ENCODE measurements at places on chromosomes 7 and 10. TPM values are rescaled to one million over a fixed set of nuclear protein-coding genes. Genes with fewer than 3 reads are reported as not detected.

DNA sequence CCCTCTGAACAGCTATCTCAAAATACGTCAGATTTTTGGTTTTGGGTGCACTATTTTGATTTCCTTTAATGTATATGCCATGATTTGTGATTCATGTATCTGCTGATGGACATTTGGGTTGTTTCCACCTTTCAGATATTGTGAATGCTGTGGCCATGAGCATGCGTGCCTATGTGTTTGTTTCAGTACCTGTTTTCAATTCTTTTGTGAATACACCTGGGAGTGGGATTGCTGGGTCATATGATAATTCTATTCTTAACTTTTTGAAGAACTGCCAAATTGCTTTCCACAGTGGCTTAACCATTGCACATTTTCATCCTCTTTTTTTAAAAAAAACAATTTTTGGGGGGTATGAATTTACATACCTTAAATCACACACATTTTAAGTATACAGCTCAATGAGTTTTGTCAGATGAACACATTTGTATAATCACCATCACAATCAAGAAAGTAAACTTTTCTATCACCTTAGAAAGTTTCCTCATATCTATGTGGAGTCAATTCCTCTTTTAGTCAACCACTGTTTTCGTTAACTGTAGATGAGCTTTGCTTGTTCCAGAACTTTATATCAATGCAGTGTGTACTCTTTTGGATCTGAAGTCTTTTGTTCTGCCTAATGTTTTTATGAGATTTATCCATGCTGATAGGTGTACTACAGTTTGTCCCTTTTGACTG, 36.9 kb downstream of the CYP26A1 start:
- DNase-seq: no peak

- no peak for DNase-seq
These were observed 21.1 kb downstream of the C7orf33 start for GRCh38 chr7:148611692-148612091.

DNA sequence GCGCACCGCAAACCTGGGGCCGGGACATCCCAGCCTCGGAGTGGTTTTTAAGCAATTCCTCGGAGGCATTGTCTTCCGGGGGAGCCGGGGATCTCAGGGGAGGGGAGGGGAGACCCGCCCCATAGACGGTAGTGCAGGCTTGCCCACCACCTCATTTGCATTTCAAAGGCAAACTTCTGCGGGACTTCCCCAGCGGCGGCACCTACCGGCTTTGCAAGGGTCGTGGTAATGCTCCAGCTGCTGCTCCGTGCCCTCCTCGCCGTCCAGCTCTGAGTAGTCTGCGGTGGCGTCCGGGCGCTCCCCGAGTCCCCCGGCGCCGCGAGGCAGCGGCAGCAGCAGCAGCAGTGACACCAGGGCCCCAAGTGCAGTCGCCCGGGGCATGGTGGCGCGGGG, 425 bp downstream of the TLL2 start:
- DNase-seq: no peak

DNA sequence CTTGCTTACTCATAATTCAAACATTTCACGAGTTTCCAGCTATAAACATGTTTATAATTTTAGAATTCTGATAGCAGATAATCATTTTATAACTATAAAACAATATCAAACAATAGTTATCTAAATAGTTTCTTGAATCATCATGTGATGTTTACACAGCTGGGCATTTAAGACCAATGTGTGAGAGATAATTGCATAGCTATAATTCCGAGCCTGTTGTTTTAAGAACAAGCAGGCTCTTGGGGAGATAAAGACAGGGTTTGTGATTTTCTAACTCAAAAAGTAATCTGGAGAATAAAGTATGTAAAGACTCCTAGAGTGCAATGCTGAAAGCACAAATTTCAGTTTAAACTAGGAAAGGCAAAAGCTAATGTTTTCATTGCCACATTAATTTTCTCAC, 331.2 kb downstream of the LRRTM3 start:
- no peak for DNase-seq

DNA sequence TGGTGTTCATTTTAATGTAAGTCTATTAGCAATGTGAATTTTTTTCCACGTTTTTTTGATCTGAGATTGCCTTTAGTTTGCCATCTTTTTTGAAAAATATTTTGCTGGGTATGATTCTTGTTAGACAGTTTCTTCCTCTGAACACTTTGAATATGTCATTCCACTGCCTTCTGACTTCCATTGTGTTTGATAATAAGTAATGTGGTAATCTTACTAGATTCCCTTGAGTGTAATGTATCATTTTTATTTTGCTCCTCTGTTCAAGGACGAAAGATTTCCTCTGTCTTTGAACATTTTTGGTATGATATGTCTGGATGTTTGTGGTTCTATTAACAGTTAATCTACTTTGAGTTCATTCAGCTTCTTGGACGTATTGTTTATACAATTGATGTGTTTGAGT, 371.4 kb downstream of the SUGCT start:
- DNase-seq: no peak

Gene UPK3BL2
- total RNA-seq: 11.4 TPM

Gene GPR146
- total RNA-seq: 3.1 TPM

Gene GIMAP4
- total RNA-seq: not detected
